ENCODE measurements at places on chromosomes 2 and 18.

DNA sequence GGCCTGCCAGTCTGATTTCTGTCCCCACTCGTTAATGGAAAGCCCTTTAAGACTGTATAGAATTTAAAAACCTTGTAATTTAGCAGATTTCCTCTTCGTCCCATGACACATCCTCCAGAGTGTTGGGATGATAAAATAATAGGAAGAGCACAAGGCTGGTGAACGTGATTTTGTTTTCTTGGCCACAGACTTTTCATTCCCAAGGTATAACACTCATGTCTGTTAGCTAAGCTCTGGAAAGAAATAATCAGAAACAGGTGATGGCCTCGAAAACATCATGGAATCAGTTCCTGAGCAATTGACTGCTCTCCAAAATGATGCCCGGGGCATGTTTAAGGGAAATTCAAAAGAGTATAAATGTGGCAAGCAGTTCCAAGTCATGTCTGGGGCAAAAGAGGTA is 337.8 kb upstream of the TCF4 start:
- DNase-seq = no peak

DNA sequence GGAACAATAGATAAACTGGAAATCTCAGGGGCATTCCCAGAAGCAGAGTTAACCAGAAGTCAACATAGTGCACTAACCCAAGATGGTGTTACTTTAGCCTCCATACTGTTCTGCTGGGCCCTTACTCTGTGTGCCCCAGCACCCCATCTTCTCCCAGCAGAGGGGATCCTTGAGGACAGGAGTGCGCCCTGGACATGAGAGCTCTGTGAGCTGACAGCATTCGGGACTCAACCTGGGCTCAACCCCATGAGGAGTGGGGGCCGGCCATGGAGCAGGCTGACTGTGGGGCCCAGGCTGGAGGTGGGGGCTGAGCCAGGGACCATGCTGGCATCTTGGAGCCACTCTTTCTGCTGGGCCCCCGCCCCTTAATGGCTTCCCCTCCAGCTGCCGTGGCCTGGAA is 156.3 kb upstream of the HS6ST1 start:
- DNase-seq = no peak

DNA sequence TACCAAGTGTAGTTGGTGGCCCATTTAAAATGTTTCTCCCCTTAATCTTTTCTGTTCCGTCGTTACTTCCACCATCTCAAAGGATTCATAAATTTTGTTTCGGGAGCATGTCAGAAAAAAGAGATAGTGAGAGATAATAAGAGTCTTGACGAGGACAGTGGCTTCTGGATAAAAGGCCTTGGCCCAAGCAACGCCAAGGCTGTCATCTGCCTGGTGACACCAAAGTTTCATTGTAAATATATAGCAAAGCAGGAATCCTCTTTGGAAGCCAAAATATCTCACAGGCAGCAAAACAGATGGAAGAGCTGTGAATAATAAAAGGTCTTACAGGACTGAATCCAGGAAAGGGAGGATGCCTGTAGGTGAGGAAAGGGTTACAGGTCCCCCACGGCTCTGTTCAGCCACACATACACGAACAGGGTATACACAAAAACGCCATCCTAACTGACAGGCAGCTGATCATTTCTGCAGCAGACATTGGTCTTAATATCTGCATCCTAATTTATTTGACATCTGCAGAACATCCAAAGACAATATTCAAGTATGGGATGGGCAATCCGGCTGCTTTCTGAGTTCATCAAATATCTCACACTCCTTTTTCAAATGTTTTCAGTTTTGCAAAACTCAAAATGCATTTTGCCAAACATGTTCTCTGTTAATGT is 382.8 kb downstream of the OSR1 start:
- no peak for DNase-seq

DNA sequence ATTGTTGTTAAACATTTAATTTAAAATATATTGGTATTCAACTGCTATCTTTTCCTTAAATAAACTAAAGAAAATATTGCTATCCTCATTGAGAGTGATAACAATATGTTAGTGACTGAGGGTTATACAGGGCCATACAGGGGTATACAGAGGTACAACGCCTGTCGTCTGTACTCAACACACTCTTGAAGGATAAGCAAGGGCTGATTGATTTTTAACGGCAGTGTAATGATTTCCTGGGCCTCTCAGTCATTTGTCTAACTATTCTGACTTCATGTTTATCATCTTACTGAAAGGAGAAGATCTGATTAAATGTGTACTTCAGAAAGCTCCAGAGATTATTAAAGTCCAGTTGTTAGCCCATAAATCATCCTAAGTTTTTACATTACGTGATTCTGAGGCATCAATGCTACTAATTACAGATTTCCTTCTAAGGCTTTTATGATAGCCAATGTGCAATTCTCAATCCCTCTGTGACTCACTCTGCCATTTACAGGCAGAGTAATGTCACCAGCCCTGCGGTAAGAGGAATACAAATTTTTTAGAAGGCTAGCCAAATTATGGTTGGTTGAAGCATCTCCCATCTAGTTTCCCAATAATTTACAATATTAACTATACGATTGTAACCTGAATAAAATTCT is 893.0 kb upstream of the CHAC2 start:
- DNase-seq = no peak

DNA sequence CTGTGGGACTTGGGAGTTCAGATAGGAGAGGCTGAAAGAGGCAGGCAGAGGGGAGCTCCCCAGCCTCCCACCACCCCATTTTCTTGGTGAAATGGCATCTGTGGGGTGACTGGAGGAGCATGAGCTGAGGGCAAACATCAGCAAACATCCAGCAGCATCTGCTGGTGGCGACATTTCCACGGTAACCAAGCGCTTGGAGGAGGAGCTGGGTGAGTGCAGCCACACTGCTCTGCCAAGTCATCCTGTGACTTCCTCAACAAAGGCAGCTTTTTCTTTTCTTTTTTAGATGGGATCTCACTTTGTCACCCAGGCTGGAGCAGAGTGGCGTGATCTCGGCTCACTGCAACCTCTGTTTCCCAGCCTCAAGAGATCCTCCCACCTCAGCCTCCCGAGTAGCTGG is 5.6 kb downstream of the TXNL4A start:
- DNase-seq = no peak

GRCh38 chr2:168490015-168490874 is 34.2 kb downstream of the CERS6 start:
- DNase-seq = no peak

DNA sequence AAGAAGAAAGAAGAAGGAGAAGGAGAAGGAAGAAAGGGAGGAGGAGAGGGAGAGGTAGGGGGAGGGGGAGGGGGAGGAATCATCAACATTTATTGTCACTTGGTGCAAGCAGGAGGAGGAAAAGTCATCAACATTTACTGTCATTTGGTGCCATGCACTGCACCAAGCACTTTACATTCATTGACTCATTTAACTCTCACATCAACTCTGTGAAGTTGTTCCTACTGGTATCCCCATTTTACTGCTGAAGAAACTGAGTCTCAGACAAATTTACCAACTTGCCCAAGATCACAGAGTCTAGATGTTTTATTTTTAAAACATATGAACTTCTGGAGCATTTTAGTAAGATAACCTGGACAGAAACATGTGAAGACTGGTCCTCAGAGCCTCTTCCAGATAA is 46.7 kb upstream of the NEB start:
- no peak for DNase-seq

DNA sequence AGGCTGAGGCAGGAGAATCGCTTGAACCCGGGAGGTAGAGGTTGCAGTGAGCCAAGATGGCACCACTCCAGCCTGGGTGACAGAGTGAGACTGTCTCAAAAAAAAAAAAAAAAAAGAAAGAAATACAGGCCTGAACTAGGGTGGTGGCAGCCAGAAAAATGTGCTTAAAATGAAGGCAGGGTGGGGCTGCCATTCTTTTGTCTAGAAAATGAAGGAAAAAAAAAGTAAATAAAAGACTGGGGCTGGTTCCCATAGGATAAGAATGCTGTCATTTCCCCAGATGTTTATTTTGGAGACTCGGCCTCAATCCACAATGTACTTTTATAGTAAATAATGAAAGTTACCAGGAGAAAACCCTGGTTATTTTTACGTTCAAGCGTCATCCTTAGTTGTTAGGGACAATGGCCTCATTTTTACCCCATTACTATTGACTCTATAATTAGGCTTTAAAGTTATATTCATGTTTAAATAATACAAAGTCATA is 58.9 kb downstream of the ATP8B1 start:
- no peak for DNase-seq

- DNase-seq = no peak
These were observed 1.8 kb upstream of the PTPN18 start for GRCh38 chr2:130354139-130354428.

DNA sequence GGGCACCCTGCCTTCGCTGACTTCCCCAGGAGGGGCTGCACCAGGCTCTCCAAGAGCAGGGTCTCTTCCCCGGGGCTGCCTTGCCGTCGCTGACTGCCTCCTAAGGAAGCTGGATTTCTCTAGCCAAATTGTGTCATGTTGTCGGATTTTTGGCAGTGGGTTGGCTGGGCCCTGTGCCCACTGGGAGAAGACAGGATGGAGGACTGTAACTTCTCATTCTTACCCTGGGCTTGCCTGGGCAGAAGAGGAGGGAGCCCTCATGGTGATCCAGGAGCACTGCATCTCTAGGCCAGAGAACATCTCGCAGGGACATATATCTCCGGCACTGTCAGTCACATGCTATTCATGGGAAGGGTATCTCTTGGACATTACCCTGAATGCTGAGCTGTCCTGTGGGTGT is 6.3 kb downstream of the MYO7B start:
- DNase-seq = no peak

- DNase-seq = no peak
These were observed 282.2 kb upstream of the SOX11 start for GRCh38 chr2:5409898-5410381.

DNA sequence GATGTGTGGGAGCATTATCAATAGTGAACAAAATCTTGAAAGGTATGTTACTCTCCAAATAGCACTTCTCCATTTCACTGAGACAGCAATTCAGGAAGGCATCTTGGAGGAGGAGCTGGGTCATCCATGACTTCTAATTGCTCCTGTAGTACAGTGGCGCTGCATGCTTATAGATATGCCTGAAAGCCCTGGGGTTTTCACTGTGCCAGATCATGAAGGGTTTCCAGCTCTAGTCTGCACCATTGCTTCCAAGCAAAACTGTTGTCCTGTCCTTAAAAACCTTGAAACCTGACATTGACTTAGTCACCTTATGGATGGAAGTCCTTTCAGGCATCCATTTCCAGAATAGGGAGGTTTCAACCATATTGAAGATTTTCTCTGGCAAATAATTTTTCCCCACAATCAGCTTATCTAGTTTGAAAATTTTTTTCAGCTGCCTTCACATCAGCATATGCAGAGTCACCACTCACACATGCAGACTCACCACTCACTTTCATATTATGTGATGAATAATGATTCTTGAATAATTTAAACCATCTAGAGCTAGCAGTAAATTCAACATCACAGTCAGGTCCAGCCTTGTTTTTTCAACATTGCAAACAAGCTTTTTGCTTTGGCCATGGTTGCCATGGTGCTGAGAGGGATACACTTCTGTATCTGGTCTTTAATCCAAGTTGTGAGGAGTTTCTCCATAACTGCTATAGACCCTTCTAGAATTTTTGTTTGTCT is 297.1 kb downstream of the CLIP4 start:
- no peak for DNase-seq

- DNase-seq = no peak
These were observed 27.7 kb upstream of the DOCK10 start for GRCh38 chr2:225069966-225070365.

GRCh38 chr2:31256611-31257382 is 22.8 kb downstream of the EHD3 start:
- DNase-seq = no peak

Measured in body of pancreas (tissue), 4 donors.